ENCODE measurements at places on chromosomes 3 and 15. TPM values are rescaled to one million over a fixed set of nuclear protein-coding genes. Genes with fewer than 3 reads are reported as not detected.

The SV2B gene
- not detected for total RNA-seq

DNA sequence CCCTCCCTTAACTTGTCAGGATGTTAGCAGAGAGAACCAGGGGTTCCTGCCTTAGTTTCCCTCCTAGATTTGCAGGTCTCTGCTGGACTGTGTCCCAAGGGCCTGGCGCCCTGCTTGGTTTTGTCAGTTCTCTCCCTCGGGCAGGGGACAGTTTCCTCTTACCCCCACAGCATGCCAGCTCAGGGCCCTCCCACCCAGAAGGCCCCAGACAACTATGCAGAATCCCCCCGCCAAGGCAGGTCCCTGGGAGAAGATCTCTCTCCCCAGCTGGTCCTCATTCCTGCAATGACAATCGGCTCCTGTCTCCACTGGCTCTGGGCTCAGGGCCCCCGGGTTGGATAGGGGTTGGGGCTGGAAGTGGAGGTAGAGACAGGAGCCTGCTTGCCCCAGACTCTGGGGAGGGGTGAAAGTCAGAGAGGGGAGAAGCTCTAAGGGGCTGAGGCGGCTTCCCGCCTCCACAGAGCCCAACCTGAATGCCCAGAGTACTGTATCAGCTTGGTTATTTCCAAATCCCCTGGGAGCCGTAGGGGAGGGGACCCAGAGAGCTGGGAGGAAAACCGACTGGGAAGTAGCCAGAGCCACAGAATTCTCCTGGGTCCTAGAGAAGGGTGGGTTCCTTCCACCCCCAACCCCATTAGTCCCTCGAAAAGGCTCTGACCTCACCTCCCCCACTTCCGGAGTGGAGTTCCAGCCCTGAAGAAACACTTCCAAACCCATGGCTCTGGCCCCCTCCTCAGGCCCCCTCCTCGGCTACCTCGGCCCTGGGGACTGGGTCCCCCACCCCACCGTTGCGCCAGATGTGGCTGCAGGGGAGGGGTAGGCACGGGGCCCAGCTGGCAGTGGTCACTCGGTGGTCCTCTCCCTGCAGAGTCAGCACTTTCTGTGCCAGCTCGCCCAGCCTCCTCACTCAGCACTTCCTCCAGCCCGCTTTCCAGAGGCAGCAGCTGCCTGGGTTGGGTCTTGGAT lies 3.8 kb upstream of the LOXL1 start:
- no peak for DNase-seq

The LTF gene
- total RNA-seq = not detected

The CD276 gene
- 151 TPM for total RNA-seq

DNA sequence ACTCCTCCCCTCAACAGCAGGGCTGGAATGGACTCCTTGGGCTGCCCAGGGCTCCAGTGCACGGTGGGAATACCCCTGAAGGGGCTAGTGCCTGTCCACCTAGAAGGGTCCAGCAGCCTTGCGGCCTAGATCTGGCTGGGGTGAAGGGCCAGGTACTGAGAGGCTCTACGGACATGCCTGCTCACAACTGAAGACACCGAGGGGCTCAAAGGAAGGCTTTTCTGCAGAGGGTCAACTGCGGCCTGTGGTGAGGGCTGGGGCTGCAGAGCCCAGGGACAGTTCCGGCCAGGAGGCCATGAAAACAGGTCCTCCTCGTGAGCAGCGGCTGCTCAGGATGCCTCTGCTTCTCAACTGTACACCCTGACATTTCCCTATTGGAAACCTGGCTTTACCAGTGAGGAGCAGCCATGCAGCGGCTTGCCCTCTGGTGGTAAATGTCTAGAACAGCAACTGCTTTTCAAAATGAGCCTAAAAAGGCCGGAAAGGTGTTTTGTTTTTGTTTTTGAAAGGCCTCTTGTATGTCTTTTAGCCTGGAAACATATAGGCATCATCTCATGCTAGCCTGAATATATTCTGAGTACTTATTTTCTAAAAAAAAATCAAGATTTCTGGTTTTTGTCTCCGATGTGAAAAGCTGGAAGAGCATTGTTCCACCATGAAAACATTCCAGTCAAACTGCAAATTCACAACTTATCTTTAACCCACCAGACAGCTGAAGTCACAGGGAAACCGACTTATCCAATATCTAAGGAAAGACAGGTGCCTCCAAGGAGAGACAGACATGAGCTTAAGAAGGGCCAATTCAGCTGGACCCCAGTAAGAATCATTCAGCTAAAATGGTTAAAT lies 163.4 kb downstream of the KLF13 start:
- no peak for DNase-seq

The TMEM108 gene
- 1.4 TPM for total RNA-seq

DNA sequence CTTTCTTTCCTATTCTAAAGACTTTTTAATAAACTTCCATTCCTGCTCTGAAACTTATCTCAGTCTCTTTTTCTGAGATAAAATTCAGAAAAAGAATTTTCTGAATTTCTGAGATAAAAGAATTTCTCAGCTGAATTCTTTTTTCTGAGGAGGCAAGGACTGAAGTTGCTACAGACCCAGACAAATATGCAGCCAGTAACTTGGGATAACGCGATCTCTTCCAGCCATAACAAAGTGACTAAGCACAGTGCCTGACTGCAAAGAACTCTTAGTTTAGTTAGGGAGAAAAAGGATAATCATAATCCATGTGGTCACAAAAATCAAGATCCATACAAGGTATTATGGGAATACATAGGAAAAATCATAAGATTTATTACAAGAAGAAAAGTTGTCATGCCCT lies 222.0 kb upstream of the GAP43 start:
- DNase-seq = no peak

GRCh38 chr3:4358273-4358672 lies 55.1 kb downstream of the SETMAR start:
- DNase-seq = no peak

The XYLB gene
- total RNA-seq = 7.8 TPM

Data from epithelial cell of proximal tubule (primary cell).